H7 (cell line): ENCODE measurements at places on chromosomes 11 and 22.

DNA sequence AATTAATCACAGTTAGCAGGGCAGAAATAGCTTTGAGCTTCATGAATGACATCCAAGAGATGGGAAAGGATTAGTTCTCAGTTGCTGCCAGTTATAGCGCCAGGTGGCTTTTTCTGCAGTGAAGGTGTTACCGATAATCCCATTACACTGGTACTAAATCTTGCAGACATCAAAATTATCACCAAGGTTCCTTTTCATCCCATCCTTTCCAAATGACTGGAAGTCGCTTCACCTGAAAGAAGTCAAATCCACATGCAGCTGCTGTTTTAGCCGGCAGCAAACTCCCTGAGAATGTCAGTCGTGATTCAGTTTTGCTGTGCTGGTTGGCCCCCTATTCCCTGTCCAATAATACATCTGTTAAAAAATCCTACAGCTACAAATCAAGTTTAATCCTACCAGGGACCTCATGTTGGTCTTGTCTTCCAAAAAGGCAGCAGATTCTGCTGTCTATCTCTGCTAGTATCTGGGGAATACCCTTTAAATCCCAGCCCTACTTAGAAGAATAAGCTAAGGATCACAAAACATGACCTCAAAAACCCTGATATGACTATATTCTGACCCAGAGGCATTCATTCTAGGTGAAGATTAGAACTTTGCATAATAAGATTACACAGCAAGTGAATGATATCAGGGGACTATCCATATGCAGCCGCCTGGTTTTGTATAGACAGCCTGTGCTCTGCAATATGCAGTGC lies 31.7 kb downstream of the IMMP1L start:
- DNase-seq = no peak

DNA sequence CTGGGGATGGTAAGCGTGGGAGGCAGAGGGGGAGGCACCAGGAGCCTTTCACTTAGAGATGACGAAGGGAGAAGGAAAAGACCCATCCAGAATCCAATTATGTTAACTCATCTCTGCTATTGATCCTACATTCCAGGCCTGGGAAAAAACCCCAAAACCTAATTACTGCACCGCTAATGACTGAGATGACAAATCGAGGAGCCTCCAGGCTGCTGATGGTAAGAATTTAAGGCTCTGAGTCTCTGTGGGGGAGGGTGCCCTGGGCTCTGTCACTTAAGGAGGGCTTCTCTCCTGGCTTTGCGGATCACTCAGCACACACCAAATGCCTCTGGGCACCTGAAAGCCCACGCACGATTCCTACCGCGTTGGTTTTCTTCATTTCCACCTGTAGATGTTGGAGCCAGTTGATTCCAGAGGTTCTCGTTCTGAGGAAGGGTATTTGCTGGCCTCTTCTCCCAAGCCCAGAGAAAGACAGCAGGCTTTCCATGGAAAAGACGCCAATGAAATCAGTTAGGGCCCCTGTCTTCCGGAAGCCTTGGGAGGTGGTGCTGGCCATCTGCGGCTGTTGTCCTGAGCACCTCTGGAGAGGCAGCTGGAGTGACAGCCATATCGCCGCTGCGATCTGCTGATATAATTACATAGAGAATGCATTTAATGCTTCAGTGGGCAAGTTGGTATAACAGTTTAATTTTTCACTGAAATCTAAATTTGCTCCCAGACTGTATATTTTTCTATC lies 751.2 kb downstream of the BRD1 start:
- no peak for DNase-seq

- DNase-seq = peak; percentile 65
These were observed 78.5 kb downstream of the SPON1 start for GRCh38 chr11:14041040-14041439.

GRCh38 chr11:132681971-132682370 lies 850.3 kb downstream of the OPCML start:
- DNase-seq = no peak

- DNase-seq = peak; percentile 77
These were observed 99.9 kb downstream of the MED15 start for GRCh38 chr22:20607157-20607907.

- no peak for DNase-seq
These were observed 335.1 kb upstream of the API5 start for GRCh38 chr11:42976636-42977217.

DNA sequence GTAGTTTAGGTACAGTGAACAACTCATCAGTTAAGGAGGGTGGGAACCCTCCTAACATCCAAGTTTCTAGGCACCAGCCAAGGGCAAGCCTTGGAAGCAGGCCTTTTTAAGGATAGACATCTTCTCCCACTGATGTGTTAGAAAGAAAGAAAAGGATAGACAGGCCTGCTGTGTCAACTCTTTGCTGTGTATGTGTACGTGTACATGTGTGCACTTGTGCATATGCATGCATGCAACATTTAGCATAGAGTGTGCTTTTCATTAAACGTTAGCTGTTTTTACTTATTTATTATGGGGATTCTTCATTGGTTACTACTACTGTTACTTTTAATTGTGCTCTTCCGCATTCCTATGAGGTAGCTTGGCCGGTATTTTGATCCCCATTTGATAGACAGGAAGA lies 36.1 kb downstream of the RNF169 start:
- no peak for DNase-seq

GRCh38 chr22:26417406-26417805 lies 11.7 kb upstream of the ASPHD2 start:
- no peak for DNase-seq

- no peak for DNase-seq
These were observed 30.8 kb upstream of the GLYAT start for GRCh38 chr11:58762284-58763119.

- DNase-seq = no peak
These were observed 5.2 kb upstream of the ARRB1 start for GRCh38 chr11:75356613-75357012.
